HS-5 (cell line): ENCODE measurements at places on chromosomes 1 and 21.

GRCh38 chr1:163959622-163960021 is 599.4 kb upstream of the PBX1 start:
- no peak for DNase-seq

DNA sequence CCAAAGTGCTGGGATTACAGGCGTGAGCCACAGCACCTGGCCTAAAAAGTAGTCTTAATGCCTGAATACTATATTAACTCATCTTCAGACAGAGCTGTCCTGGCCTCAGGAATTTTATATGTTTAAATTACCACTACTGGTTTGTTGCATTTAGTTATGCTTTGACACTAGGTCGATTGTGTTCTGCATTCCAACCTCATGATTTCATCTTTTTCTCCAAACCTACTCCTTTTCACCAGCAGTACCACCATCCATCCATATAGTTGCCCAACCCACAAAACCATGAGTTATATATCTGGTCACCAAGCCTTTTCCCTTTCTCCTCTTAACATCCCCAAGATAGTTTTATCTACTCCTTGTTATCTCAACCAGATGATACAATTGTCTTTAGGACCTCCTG is 22.6 kb downstream of the FMO5 start:
- DNase-seq: no peak

DNA sequence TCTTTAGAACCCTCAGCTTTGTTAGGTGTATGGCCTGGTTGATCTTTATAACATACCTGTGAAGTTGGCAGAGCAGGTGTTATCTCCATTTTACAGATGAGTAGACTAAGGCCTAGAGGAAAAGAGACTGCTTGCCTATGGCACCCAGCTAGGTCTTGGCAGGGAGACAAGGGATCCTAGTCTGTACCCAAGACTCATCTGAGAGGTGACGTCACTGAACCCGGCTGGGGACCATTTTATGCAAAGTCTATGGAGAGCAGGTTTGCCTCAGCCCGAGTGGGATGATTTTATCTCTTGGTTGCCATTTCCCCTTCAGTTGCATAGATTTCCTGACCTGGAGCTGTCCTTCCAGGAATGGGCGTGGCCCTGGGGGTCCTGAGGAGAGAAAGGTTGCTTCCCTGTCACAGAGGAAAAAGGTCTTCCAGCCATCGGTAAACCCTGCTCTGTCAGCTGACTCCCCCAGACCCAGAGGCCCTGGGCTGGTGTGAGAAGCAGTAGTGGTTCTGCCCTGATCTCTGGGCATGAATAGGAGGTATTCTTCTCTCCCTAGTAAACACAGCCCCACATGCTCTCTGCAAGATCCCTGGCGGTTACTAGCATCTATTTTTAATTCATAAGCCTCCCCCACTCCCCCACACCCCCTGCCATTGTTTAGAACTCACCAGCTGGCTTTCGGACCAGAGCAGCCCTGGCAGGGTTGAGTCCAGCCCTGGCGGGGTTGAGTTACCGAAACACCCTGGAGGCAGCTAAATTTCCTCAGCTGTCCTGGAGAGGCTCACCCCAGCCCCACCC is 19.6 kb downstream of the TMCC2 start:
- no peak for DNase-seq

- DNase-seq: no peak
Measured at GRCh38 chr1:150579945-150580642, 684 bp upstream of the MCL1 start.

- no peak for DNase-seq
Measured at GRCh38 chr1:15444468-15445389, 6.5 kb downstream of the CTRC start.

GRCh38 chr1:100806601-100807000 is 87.1 kb downstream of the VCAM1 start:
- DNase-seq: no peak

- peak; percentile 95 for DNase-seq
Measured at GRCh38 chr1:93753791-93754763, 72.4 kb upstream of the BCAR3 start.

- DNase-seq: no peak
Measured at GRCh38 chr1:56898879-56899278, 44.3 kb downstream of the C8A start.

DNA sequence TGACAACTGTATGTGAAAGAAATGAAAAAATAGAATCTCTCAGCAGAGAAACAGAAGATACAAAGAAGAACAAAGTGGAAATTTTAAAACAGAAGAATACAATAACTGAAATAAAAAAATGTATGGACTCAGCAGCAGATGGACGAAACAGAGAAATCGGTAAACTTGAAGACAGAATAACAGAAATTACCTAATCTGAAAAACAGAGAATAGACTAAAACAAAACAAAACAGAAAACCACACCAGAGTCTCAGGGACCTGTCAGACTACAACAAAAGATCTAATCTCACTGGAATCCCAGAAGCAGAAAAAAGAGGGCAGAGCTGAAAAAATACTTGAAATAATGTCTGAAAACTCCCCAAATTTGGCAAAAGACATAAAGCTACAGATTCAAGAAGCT is 83.0 kb downstream of the ZSWIM5 start:
- DNase-seq: no peak

DNA sequence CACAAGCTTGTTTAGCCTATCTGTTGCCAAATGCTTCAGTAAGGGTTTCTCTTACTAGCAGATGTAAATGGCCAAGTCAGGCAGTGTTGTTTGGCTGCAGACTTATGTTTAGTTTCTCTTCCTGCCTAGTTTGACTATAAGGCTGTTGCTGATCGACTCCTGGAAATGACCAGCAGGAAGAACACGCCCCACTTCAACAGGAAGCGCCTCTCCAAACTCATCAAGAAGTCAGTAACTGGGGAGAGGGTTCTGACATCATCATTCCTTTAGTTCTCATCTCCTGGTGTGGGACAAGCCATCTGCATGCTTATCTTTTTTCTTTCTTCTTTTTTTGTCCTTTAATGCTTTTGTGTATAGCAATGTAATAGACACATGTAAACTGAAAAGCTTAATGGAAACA is 25.1 kb downstream of the RRP1B start:
- no peak for DNase-seq

GRCh38 chr1:96515430-96515829 is 206.2 kb upstream of the PTBP2 start:
- DNase-seq: no peak

DNA sequence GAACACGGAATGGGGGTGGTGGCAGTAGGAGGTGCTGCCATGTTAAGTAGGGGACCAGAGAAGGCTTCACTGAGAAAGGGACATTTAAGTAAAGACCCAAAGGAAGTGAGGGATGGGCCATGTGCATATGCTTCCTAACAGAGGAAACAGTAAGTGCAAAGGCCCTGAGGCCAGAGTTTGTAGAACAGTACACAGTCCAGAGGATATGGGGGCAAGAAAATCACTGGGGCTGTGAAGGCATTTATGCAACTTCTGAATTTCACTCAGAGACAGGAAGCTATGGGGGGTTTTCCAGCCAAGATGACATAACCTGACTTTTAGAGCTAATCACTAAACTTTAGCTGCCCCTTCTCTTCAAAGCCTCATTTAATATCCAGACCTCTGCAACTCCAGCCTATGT is 202.5 kb upstream of the EDN2 start:
- DNase-seq: no peak

- DNase-seq: no peak
Measured at GRCh38 chr1:169707912-169708604, 3.4 kb downstream of the SELL start.
